ENCODE measurements at places on chromosomes 7 and 10.

GRCh38 chr10:47165711-47166404, 134.1 kb upstream of the GDF10 start:
- peak; percentile 48 for DNase-seq

- no peak for DNase-seq
Observed at GRCh38 chr10:74912682-74913081, 86.3 kb downstream of the KAT6B start.

GRCh38 chr10:44818701-44819127, 92.4 kb upstream of the TMEM72 start:
- DNase-seq: no peak

- no peak for DNase-seq
Observed at GRCh38 chr10:4602764-4603491, 223.1 kb upstream of the AKR1E2 start.

GRCh38 chr10:124007773-124008145, 85.6 kb downstream of the CHST15 start:
- DNase-seq: no peak

GRCh38 chr10:4648999-4649398, 177.0 kb upstream of the AKR1E2 start:
- DNase-seq: no peak

DNA sequence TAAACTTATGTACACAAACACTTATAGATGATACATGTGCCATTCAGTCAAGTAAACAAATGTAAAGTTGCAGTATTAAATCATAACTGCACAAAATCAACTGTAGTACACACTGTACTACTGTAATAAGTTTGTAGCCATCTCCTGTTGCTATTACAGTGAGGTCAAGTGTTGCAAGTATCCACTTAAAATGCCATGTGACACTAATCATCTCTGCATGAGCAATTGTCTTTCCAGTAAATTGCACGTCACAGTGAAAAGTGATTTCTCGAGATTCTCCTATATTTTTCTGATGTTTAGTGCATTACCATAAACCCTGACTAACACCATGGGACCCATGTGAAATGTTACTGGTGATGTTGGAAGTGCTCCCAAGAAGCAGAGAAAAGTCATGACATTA, 293.3 kb upstream of the SP4 start:
- no peak for DNase-seq

- DNase-seq: no peak
Observed at GRCh38 chr7:45036796-45037195, 36.8 kb downstream of the CCM2 start.

DNA sequence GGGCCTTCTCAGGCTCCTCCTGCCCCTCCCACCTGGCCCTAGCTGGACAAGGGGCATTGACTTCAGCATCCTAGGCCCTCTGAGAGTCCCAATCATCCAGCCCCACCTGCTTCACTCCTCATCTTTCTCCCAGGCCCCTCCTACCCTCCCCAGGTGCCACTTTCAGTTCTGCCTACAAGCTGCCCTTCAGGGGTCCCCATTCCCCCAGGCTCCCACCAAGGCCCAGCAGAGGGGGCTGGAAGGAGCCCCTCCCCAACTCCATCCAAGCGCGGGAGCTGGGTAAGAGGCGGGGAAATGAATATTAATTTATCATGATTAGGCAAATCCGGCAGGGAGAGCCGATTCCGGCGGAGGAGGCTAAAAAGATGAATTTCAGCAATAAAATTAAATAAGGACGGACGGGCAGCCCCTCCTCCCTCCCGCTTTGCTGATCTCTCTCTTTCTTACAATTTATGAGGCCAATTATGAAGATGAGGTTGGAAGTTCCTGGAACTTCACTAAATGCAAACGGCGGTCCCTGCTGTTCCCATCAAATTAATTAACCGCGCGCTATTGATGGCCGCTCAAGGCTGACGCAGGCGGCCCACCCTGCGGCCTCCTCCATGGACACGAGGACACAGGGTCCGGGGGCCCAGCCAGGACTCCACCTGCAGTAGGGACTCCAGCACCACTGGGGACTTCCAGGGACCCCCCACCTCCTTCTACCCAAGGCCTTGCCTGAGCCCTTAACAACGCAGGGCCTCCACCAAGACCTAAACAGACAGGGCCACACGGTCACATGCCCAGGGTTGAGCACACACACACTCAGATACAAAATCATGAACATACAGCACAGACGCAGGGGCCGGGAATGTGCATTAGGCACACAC, 13.9 kb downstream of the POLL start:
- no peak for DNase-seq

- no peak for DNase-seq
Observed at GRCh38 chr7:2866601-2867000, 22.5 kb upstream of the GNA12 start.

DNA sequence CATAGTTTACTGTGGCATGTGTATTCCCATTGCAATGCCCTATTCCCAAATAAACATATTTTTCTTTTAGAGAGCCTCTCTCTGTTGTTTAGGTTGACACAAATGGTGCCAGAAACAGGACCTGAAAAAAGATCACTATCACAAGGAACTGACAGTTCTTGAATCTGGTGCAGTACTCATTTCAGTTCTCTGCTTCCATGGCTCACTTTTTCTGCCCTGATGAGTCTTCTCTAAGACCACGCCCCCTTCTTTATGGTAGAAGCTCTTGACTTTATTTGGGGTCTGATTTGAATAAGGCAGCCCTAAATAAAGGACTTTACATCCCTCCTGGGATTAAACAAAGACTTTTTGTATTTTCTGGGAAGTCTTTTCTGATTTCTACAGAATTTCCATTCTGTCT, 3.5 kb upstream of the CCDC126 start:
- DNase-seq: no peak

All from T1000 (cell line).